Activated T-cell treated with anti-CD3 and anti-CD28 coated beads, Interleukin-2, amount 50 U/mL, for 24 hours (primary cell): ENCODE measurements at places on chromosomes 1 and 21.

DNA sequence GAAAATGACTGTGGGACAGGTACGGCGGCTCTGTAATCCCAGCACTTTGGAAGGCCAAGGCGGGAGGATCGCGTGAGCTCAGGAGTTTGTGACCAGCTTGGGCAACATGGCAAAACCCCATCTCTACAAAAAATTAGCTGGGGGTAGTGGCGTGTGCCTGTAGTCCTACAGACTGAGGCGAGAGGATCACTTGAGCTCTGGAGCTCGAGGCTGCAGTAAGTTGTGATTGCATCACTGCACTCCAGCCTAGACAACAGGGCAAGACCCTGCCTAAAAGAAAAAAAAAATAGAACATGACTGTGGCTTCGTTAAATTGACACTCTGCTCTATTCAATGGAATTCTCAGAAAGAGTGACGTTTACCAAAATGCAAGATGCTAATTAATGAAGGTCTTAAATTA, 3.9 kb upstream of the DBT start:
- DNase-seq, result no peak

- DNase-seq, result no peak
These were observed 26.9 kb downstream of the IGSF21 start for GRCh38 chr1:18134324-18135046.

DNA sequence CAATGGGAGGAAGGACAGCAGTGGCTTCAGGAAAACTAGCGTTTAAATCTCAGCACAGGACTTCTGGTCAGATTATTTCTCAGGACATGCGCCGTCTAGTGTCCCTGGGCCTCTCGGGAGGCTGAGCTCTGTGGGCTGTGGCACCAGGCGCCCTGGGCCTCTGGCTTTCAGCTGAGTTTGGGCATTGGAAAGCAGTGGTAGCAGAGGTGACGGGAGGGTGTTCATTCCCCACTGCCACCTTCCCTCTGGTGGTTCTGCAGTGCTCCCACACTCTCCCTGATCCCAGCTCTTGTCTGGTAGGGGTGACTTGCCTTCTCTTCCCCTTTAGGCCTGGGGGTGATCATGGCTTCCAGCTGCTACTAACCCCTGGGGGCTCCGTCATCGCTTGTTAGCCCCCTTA, 42.2 kb upstream of the USP1 start:
- DNase-seq, result no peak

GRCh38 chr1:105317976-105318375, 1568.3 kb downstream of the AMY1C start:
- DNase-seq, result no peak

DNA sequence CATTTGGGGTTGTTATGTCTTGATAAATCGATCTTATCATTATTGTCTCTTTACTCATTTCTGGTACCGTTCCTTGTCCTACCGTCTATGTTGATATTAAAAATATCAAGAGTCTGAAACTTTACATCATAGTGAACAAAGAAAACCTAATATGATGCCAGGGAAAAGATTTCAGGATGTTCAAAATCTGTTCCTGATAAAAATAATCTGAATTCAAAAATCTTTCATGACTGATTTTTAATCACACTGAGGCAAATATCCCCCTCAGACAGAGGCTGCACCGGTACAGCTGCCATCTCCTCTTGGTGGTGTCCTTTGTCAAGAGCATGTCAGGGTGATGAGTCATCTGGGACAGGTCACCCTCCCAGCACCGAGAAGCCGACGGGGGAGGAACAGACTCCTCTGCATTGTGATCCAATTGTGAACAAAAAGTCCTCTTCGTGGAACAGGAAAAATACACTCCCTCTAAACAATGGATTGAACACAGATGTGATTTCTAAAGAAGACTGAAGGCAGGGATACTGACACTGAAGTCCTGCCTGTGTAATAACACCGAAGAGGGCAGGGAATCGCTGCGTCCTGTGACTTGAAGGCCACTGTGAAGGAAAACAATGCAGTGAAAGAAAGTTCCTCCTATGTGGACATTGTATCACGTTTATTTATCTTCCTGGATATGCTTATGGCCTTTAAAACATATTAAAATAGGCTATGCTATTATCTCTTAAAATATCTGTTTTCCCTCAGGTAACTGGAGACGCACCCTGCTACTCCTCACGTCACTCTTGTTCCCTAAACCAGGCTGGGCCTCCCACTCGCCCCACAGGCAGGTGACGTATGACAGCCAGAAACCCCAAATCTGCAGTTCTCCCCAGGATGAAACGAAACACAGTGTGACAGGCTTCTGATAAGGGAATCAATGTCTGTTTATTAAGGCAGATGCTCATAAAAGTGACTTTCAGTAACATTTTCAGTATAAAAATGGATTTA, 4.3 kb upstream of the SPATC1L start:
- no peak for DNase-seq

GRCh38 chr1:211638689-211639101, 36.7 kb downstream of the NEK2 start:
- no peak for DNase-seq

- DNase-seq, result no peak
These were observed 27.0 kb downstream of the DISC1 start for GRCh38 chr1:231653632-231654031.

DNA sequence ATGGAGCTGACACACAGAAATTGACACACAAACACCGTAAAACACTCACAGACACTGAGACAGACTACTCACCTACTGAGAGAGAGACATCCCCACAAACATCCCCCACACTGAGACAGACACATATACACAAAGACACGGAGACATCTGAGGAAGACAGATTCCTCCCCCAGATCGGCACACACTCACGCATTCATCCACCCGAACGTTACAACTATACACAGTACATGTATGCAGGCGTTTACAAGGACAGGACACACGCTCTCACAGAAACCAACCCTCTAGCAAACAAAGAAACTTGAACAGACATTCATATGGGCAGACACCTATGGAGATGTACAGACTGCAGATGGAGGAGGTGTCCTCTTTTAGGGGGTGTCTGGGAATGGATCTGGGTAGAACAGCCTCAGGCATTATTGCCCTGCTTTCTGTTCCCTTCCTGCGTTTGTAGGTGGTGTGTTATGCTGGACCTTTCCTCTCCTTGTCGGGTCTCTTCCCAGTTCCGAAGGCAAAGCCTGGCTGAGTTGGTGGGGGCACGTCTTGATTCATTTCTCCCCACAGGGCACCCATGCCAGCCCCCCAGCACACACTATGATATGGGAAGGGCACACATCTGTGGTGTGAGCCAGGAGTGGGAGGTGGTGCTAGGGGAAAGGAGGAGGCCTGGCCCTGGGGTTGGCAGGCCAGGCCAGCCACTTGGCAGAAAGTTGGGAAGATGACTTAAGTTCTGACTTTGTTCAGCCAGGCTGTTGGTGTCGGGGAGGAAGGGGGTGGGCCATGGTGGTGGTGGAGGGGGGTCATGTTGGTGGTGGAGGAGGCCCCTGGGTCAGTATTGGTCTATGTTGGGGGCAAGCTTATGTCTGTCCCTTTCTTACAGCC, 1.5 kb downstream of the KIRREL1 start:
- no peak for DNase-seq

DNA sequence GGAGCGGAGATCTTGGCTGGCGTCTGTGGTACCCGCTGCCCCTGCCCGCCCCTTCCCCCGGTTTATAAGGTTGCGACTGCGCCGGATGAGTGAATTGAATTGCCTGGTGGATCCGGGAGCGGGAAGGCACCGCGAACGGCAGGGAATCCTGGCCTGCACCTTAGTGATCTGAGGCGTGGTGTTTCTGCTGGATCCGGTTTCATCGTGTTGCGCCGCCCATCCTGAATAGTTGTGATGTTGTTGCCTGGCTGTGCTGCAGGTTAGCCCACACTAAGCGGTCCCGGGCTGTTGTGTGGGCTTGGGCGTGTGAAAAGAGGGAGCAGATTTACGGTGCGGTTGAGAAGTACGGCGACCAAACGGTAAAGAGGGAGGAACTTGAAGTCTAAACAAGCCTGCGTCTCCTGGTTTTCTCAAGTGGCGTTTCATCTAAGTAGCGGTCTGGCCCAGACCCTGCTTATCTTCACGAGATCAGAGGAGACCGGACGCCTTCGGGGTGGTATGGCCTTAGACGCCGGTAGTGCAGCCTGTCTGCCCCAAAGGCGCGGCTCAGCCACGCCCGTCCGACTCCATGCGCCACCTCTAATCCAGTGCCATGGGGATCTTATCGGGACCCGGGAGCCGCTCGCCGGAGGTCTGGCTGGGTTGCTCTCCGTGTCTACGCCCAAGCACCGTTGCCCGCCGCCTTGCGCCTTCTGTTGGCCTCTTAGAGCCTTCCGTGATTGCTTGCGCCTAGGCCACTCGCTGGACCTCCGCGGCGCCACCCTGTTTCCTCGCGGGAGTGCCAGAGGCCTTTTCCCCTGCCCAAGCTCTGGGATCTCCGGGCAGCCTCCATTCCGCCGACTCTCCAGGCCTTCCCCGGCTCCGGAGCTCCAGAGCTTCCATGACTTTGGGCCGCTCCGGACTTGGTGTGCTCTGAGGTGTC, 87.5 kb upstream of the RHOU start:
- DNase-seq, result peak; percentile 50

DNA sequence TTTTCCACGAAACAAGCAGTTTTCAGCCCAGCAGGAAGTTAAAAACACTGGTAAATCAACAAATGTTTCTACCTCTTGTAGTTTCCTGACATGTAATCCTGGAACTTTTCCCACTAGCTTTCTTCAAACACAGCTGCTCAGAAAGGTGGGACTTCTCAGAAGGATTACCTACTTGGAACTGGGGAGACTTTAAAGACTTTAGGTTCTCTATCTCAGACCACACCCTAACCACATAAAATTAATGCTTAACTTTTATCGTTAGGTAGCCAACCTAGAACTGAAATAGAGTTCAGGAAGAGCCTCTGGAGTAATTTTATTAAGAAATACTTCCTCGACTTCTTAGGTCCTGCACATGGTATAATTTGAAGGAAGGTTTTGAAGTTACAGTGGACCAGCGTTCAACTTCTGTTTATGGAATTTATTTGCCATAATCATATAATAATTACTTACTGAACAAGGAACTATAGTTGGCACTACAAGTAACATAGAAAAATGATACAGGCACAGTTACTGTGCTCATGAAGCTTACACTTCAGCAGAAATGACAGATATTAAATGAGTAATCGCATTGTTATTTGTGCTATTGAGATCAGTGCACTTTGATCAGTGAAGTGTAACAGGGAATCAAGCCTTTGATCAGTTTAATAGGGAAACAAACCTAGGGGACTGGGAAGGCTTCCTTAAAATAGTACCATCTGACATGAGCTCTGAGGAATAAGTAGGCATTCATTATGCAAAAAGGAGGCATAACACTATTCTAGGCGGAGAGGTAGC, at the start of gene BCL2L15:
TSS of gene BCL2L15 (minus strand) at position 180 of the 774 bp plus-strand sequence. CDS start 206 bp downstream, outside the sequence.
- DNase-seq, result no peak

GRCh38 chr1:170483051-170483450, 48.9 kb upstream of the GORAB start:
- no peak for DNase-seq

GRCh38 chr1:67608661-67609576, 76.1 kb upstream of the GADD45A start:
- no peak for DNase-seq

DNA sequence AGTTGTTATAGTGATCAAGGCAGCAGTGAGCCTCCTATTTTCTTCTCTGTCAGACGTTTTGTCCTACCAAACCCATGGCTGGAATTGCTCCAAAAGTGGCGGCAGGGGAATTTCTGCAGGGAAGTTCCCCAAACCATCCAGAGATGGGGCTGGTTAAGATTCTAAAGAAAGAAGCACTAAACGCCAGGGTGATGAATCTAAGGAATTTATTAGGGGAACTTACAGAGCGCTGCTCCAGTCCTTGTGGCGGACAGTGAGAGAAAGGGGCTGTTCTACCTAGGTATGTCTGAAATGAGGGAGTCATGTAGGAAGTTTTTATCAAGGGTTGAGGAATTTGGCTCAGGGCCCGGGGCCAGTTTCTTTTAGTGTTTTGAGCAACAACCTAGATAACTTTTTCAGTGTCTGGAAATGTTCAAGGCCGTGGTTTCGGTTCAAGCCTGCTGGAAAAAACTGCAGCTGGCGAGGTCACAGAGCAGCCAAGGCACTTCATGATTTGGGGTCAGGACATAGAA, 222.4 kb upstream of the B3GALT2 start:
- no peak for DNase-seq

GRCh38 chr1:235855811-235856429, 10.8 kb downstream of the LYST start:
- DNase-seq, result no peak

DNA sequence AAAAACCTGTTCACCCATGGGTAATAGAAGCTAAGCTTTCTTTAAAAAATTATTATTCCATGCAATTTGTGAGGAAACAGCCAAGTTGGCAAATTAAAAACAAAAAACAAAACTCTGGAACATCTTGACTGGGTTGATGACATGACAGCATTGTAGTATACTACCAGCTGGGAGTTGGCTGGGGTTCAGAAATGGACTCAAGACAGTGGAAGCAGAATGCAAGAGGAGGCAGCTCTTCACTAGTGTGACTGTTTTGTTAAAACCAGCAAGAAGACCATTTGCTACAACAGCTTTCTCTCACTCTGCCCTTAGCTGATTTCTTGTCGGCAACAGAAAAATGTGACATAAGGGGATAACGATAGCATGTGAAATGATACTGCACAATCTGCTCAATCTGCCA, 1298.9 kb upstream of the ADGRL4 start:
- no peak for DNase-seq

- no peak for DNase-seq
These were observed 71.3 kb downstream of the TOR3A start for GRCh38 chr1:179153217-179153616.

- DNase-seq, result no peak
These were observed 2.7 kb upstream of the HSPG2 start for GRCh38 chr1:21939650-21940374.

DNA sequence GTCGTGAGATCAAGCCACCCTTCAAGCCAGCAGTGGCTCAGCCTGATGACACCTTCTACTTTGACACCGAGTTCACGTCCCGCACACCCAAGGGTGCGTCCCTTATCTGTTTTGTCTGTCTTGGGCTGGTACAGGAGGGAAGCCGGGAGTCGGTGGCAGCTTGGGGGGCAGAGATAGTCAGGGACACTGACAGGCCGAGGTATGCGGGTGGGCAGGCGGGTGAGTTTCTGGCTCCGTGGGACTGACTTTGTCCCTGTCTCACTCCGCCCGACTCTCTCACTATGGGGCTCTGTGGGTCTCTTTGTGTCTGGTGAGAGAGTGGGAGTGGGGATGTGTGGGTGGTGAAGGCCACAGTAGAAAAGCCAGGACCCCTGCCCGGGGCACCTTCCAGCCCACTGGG, 27.4 kb downstream of the RPS6KA1 start:
- DNase-seq, result no peak

DNA sequence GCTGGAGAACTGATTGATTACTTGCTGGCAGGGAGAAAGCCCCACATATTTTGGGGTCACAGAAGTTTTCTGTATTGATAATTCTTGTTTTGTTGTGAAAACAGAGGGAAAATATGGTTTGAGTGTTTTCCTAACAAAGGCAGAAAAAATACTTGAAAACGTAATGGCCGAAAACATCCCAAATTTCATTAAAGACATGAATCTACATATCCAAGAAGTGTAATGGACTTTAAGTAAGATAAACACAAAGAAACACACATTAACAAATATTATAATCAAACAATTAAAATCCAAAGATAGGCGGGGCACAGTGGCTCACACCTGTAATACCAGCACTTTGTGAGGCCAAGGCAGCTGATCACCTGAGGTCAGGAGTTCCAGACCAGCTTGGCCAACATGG, 39.6 kb downstream of the SHCBP1L start:
- DNase-seq, result no peak
